ENCODE measurements at places on chromosomes 5 and 9.
A peak's percentile ranks its signal among the peaks of the same experiment; 100 is the strongest.

DNA sequence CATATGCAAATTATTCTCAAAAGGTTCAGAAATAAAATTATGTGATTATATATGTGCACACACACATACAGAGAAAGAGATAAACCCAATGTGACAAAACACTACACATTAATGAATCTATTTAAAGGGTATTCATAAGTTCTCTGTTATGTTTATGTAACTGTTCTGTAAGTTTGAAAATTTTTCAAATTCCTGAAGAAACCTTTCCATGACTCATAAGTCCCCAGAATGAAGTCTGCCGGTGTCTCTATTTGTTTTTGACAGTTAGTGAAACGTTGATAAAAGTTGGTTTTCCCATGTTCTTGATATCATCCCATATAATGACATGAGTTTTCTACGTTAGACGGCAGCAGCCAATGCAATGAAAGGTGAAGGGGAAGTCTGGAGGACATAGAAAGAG lies 199.5 kb upstream of the PUM3 start:
- DNase-seq: no peak

GRCh38 chr5:7884491-7885267 lies 15.7 kb downstream of the MTRR start:
- DNase-seq: no peak

DNA sequence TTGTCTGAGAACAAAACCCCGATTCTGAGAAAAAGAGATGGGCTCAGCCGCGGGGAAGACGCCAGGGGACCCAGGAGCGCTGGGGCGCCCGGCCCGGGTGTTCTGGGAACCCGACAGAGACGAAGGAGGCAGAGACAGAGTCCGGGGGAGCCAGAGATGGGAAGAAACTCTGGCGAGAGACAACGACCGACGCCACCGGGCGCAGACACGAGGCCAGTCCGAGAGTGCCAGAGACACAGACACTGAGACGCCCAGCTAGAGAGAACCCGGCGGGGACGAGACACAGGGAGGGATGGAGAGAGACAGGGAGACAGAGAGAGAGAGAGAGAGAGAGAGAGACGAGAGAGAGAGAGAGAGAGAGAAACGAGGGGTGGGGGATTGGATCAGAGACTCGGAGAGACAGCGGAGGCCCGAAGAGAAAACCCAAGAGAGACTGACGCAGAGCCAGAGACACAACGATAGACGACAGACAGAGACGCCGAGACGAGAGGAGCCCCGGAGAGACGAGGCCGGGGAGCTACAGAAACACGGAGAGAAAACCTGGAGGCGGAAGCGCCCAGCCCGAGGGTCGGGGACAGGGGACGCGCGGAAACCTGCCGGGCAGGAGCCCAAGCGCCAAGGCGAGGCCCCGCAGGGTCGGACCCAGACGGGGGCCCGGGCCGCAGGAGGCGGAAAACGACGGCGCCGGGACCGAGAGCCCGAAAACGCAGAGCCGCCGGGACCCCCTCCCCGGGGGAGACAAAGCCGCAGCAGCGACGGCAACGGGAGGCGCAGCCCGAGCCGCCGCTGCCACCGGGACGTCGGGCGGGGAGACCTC lies 3.3 kb downstream of the NR5A1 start:
- DNase-seq: no peak

GRCh38 chr5:89946508-89946907 lies 463.0 kb downstream of the CETN3 start:
- no peak for DNase-seq

GRCh38 chr5:154341620-154342019 lies 104.2 kb upstream of the SAP30L start:
- no peak for DNase-seq

DNA sequence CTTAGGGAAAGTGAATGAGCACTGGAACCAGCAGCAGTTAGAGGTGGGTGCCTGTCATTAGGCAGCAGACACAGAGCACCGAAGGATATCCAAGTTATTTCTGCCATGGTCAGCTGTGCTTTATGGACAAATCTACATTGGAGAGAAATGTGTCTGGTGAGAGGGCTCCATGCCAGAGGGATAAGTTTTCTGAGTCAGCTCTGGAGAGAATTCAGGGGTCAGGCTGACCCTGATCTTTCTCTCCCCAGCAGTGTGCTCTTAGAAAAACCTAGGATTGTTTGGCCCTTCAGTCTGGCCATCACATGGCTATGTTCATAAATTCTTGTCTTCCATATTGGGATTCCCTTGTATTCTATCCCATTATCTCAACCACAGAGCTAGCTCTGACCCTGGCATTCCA lies 8.9 kb upstream of the IL17B start:
- DNase-seq: no peak

DNA sequence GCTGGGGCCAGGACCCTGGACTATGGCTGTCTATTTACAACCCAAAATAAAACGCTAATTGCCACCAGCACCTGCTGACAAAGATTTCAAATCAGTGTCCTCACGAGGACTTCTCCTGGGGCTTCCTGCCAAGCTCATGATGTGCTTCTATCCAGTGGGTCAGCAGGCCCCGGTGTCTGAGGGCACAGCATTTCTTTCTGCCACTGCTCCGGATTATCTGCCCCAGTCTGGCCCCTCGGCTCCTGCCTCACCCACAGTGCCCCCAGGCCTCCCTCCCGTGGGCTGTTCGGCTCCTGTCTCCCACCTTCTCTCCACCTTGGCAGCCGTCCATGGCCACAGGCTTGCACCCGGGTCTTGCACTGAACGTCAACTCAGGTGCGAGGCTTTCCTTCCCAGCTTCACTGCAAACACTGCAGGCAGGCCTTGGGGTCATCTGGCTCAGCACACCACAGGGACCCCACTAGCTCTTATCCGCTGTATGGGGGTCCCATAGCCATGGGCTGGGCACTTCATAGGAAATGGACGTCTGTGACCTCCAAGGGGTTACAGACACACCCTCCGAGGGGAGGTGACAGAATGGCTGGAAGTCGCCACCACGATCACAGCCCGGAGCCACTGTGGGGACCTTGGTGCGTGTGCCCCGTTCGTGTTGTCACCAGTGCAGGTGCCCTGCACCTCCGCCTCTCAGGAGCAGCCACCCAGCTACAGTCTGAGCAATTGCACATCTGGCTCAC lies 43.8 kb upstream of the FCN1 start:
- no peak for DNase-seq

DNA sequence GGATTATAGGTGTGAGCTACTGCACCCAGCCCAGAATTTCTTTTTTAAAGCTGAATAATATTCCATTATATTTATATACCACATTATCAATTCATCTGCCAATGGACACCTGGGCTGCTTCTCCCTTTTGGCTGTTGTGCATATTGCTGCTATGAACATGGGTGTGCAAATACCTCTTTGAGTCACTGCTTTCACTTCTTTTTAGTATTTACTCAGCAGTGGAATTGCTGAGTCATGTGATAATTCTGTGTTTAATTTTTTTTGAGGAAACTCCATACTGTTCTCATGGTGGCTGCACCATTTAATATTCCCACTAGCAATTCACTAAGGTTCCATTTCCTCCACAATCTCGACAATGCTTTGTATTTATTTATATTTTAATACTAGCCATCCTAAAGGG lies 36.1 kb upstream of the KIF4B start:
- DNase-seq: no peak

GRCh38 chr9:115212832-115213231 lies 94.9 kb upstream of the TNC start:
- DNase-seq: no peak

GRCh38 chr9:27351438-27351837 lies 54.5 kb upstream of the EQTN start:
- DNase-seq: no peak

GRCh38 chr5:50903651-50904050 lies 237.2 kb downstream of the PARP8 start:
- DNase-seq: no peak

GRCh38 chr9:128192601-128193371 lies 1.4 kb upstream of the CIZ1 start:
- DNase-seq: peak; percentile 69

- no peak for DNase-seq
Measured at GRCh38 chr5:33810491-33811120, 81.2 kb downstream of the ADAMTS12 start.

DNA sequence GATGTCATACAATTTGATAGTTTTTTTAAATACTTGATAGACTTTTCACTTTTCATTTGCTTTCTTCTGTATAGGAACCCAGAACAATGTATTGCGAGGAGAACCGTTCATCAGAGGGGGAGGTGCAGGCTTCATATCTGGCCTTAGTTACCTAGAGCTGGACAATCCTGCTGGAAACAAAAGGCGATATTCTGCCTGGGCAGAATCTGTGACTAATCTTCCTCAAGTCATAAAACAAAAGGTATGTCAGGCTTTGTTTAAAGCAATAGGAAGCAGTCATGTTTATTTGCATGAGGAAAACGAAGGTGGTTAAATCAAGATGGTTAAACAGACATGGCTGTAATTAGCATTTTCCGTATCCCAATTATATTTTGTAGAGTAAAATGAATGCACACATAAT lies 46.0 kb downstream of the C7 start:
- DNase-seq: no peak
